ENCODE measurements at places on chromosomes 6 and 20.

DNA sequence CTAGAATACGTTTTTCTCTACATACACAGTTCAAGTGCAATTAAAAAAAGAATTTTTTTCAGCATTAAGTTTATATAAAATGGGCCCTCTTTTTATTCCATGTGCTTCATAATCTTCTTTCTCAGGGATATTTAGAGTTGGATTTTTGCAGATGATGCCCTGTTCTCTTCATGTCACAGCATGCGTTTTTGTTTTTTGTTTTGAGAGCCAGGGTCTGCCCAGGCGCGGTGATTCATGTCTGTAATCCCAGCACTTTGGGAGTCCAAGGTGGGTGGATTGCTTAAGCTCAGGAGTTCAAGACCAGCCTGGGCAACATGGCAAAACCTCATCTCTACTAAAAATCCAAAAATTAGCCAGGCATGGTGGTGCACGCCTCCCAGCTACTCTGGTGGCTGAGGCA, 82.9 kb upstream of the PRND start:
- DNase-seq: no peak

DNA sequence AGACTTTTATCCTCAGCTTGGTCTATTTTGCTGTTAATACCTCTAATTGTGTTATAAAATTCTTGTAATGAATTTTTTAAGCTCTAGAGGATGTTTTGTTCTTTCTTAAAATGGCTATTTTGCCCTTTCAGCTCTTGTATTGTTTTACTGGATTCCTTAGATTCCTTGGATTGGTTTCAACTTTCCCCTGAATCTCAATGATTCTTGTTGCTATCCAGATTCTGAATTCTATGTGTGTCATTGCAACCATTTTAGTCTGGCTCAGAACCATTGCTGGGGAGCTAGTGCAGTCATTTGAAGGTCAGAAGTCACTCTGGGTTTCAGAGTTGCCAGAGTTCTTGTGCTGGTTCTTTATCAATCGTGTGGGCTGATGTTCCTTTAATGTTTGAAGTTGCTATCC, 37.1 kb downstream of the OTOR start:
- DNase-seq: no peak

- no peak for DNase-seq
Observed at GRCh38 chr6:105402090-105402938, 568 bp downstream of the PREP start.

GRCh38 chr20:5918856-5919625, 31.3 kb downstream of the TRMT6 start:
- no peak for DNase-seq

DNA sequence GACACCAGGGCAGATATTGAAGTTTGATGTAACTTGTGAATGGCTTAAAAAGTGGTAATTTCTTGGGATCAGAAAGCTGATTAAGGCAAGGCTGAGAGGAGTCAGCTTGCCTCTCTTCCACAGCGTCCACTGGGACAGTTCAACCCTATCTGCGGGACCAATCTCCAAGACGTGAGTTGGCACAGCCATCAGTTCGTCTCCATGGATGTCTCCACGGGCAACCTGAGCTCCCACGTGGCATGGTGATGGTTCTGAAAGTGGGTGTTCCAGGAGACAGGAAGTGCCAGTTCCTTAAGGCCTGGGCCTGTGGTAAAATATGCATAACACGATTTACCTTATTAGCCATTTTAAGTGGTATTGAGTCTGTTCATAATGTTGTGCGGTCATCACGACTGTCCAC, 67.9 kb upstream of the BHLHE23 start:
- DNase-seq: no peak

- DNase-seq: no peak
Observed at GRCh38 chr6:142030115-142030619, 102.6 kb upstream of the GJE1 start.

DNA sequence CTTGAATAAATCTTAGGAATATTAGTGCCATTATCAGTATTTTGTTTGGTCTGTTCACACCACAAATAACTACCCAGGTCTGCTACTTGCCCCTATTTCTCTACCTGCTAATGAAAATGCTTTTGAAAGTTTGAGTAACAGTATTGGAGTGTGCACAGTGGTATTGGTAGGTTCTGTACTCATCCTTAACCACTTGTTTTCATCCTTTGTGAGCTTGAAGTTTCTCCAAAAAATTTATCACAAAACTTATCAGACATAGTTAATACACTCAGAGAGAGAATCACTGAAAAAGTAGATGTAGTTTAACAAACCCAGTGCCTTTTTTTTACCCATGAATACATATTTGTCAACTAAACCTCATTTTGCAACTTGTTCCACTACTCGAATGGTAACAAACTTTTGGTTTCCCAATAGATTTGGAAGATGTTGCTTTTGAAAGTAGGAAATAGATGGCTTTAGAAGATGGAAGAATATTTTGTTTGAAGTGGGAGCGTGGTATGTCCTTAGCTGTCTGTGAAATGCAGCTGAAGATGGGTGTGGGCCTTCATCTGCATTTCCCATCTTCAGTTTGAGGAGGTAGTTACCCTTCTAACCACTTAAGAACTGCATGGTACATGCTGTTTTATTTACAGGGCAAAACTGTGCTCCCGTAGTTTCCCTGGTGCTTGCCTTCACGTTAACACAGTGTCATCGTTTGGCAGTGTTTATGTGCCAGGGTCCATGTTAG, 9.0 kb downstream of the PTPN1 start:
- no peak for DNase-seq

- no peak for DNase-seq
Observed at GRCh38 chr6:123526128-123526527, 110.6 kb downstream of the TRDN start.

DNA sequence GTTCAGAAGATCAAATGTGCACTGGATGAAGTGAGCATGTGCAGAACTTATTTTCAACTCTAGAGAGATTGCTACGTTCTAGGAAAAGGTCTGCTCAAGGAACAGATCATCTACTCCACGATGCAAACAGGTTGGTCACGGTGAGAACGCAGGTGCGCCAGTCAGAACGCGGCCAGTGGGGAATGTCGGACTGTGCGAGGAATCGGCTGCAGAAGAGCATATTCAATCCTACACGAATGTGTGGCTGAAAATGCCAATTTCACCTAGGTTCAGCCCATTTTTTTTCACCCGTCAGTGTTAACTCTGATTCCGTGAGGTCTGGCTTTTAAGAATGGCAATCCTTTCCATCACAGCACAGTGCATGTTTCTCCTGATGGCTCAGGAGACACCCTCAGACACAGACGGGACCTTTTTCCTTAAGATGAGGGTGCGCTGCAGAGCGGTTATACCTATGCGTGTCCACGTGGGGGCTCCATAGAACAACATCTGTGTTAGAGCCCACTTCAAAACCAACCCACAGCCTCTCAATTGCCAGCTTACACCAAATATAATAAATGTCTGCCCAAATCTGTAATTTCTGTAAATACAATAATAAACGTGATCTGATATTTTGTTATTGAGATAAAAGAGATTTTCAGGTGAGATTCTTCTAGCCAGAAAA, 250.4 kb downstream of the FOXA2 start:
- DNase-seq: peak; percentile 46

GRCh38 chr20:59784365-59784764, 149.1 kb downstream of the SYCP2 start:
- no peak for DNase-seq

DNA sequence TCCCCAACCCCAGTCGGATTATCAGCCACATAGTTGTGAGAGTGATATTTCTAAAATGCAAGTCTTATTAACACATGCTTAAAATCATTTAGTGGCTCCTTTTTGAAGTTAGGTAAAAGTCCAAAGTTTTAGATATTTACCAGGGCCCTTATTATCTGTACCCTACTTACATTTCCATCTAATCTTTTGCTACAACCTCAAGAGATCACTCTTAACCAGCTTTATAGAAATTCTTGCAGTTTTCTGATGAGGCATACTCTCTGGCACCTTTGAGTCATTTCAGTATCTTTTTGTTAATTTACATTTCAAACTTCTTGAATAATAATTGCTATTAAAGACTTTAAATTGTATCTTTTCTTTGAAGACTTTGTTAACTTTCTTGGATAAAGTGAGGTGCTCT, 453.3 kb downstream of the RFPL4B start:
- no peak for DNase-seq

- no peak for DNase-seq
Observed at GRCh38 chr6:98498866-98499265, 335.5 kb upstream of the POU3F2 start.

- DNase-seq: no peak
Observed at GRCh38 chr20:5416086-5416485, 99.3 kb upstream of the PROKR2 start.

DNA sequence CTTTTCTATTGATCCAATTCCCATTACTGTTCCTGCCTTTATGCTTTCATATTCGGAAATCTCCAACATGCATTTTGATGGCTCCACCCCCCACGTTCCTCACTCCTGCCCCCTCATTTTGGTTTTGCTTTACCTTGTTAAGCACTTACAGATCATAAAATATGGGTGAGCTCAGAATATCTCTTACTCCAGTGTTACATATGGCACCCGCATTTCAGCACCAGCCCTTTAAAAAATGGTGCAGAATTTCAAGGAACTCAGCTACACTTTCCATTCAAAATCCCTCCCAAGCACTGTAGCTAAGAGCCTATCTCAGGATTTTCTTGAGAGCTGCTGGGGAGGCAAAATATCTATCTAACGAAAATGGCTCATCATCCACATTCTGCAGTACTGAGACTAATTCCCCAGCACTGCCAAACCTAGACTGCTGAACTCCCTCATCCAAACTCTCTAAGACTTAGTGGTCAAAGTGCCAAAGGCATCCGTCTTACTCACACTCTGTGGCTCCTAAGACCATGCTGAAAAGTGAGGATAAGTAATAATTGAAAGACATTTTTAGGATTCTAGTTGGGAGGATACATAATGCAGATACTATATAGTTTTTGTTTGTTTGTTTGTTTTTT, 7.8 kb downstream of the SGK1 start:
- no peak for DNase-seq

DNA sequence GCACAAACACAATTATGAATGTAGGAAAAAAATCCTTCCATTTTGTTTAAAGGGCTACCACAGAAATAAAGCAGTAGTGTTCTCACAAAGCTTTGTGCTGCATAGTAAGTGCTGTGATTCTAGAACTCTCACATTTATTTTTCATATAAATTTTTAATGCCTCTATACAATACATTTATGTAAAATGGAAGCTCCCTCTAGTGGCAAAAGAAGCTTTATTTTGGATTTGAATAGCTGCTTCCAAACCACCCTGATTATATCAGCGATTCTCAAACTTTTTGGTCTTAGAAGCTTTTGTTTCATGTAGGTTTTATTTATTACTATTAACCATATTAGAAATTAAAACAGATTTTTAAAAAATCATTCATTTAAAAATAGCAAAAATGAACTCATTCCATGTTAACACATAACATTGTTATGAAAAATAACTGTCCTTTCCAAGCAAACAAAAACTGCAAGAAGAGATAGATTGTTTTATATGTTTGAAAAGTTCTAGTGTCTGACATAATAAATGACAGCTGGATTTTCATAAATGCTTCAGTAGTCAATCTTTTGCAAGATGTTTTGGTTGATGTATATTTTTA, 38.4 kb downstream of the HS3ST5 start:
- peak; percentile 52 for DNase-seq
